ENCODE measurements at places on chromosomes 16 and 17.
A peak's percentile ranks its signal among the peaks of the same experiment; 100 is the strongest.

- no peak for DNase-seq
These were observed 176.4 kb downstream of the MSI2 start for GRCh38 chr17:57432507-57433277.

GRCh38 chr17:6269478-6269877 is 165.4 kb downstream of the AIPL1 start:
- DNase-seq, result peak; percentile 1

DNA sequence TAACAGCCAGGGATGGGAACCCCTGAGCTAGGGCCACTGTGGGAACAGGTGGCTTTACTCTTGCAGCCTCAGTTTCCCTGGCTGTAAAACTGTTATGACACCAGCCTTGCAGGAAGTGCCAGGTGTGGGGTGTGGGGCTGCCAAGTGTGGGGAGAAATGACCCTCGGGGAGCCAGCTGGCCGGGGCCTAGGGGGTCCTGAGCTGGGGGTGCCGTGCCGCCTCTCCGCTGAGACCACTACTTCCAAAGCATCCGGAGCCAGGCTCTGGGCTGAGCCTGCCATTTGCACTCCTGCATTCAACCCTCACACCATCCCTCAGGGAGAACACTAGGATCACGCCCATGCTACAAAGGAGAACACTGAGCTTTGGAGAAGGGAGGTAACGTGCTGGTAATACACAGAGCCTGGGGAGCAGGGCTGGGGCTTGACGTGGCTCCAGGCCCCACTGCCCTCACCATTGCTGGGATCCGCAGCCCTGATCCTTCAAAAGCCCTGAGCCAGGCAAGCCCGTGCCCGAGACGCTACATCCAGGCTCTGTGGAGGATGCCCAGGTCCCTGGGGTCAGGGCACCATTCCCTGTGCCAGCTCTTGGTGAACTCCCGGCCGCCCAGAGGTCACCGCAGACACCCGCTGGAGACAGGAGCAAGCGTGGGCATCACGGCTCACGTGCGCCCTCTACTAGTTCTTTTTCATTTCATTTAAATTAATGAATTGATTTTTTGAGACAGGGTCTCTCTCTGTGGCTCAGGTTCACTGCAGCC is 28.8 kb upstream of the GINS2 start:
- DNase-seq, result peak; percentile 55

DNA sequence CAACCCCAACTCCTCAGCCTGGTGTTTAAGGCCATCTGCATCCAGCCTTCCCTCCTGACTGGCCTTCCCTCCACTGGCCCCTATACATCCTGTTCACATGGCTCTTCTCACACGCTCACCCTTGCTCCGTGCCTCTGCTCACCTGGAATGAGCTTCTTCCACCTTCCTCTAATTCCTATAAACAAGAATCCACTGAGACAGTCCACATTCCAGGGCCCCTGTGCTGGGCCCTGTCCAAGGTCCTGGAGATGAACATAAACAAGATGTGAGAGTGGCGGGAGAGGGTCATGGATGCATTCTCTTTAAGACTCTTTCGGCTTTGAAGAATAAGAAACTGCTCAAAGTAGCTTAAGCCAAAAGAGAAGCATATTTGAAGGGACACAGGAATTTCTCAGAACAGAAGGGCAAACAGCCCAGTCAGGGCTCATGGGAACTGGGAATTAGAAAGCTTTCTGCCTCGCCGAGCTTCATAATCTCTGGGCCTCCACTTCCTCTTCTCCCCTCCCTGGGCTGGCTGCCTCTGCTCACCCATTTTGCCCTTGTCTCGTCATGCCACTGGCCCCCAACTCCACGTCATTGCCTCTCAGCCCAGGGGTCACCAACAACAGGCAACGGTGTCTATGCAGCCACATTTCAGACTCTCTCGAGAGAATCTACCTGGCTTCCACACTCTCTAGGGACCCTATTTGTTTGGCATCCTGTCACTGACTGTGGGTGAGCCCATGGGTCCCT is 13.5 kb downstream of the SPPL2C start:
- no peak for DNase-seq

DNA sequence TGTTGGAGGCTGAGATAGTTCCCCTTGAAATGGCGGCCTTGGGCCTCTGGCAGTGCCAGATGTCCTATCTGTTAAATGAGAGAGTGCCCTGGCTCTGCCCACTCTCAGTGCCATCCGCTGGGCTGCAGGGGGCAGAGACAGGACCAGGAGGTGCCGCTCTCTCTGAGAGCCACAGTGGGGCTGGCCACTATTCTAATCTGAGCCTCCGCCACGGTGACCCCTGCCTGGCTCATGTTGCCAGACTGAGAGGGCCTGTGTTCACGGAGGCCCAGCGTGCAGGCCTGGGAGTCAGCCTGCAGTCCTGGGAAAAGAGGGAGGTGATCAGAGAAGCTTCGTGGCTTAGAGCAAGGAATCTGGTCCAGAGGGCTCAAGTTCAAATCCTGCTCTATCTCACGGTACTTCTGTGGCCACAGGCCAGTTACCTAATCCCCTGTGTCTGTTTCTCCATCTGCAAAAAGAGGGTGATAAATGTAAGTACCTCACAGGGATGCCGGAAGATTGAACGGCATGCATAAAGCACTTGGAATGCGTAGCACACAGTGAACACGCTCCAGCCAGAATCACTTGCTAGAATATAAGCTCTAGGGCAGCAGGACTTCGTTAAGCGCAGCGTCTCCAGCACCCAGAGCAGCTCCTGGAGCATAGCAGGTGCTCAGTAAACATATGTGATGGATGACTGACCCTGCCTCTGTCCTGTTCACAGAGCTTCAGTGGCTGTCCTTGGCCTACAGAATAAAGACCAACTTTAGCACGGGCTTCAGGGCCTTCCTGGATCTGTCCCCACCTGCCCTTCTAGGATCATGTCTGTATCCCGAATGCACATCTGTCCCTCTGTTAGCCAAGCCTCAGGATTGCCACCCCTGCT is 6.3 kb downstream of the ATP2A3 start:
- DNase-seq, result no peak

DNA sequence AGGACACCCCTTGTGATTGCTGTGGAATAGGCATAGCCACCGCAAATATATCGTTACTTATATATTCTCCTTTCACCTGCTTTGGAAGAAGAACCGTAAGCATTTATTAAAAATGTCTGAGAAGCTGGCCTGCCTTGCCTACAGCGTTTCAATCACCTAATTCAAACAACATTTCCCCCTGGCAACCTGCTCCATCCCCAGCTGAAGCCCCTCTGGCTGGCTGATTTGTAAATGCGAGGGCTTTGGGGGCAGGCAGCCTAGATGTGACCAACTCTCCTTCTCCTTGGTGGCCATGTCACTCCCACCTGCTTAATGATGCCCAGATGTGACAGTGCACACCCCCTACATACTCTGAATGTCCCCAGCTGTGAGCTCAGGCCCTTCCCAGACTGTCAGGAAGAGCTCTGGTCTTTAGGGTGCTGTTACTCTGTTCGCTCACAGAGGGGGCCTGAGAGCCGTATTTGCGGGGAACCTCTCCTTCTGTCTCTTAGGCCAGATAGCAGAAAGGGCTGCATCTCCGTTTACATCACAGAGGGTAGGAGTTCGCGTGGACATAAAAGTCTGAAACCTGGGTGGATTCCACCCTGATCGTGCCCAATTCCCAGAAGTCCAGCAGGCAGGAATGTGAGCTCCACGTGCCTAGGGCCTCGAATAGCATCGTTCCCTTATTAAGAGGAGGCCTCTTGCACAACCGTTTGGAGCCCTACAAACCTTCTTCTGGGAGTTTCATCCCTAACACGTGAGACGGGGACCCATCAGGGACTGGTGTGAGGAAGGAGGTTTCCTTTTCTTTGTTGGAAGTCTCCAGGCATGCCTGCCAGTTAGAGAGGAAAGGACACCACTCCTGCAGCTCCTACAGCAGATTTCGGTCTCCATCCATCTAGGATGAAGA is 2.4 kb upstream of the SDK2 start:
- DNase-seq, result no peak

GRCh38 chr17:62950067-62950466 is 16.0 kb upstream of the TANC2 start:
- no peak for DNase-seq

- no peak for DNase-seq
These were observed 418.6 kb downstream of the TOX3 start for GRCh38 chr16:52128361-52128760.

- DNase-seq, result no peak
These were observed 5.4 kb upstream of the GAA start for GRCh38 chr17:80095844-80096475.

DNA sequence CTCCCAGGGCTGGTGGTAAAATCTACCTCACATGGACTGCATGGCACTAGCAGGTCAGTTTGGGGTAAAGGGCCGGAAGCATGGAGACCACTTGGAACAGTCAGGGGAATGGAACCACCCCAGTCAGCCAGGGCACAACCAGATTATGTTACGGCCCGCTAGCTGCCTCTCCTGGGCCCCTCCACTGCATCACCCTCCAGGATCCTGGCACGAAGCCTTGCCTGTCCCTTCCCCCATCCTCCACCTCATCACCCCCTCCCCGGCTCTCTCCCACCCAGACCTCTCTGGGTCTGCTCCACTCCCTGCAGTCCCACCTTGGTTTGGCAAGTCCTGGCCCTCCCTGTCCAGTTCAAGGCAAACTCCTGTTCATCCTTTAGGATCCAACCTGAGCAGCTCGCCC is 91.7 kb downstream of the CLEC16A start:
- no peak for DNase-seq

DNA sequence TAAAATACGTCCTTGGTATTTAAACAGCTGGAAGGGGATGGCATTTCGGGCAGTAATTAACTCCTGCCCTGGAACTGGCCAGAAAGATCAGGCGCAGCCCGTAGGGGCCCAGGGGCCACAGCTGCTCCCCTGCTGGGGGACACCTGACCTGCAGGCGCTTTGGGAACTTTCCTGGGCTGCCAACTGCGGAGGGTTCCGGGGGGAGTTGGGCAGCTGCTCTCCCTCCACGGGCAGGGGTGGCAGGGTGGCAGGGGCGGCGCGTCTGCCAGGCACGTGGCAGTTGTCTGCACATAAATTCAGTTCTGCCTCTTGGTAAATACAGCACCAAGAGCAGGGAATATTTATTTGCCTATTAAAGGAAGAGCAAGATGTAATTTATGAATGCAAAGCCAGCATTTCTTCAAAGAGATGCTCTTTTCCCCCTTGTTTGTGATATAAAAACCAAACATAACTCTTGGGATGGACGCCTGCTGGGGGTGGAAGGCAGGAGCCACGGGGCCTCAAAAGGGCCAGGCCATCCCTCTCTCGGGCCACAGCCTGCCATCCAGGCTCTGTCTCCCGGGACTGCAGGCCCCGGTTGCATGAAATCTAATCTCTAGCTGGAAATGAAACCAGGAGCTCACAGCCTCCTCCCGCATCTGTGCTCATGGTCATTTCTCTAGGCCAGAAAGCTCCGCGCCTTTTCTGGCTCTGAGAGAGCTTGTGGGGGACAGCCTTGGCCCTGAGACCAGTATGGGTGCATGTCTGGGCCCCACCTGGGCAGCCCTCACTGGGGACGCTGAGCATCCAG is 29.9 kb upstream of the CHMP6 start:
- DNase-seq, result no peak

- no peak for DNase-seq
These were observed 3.4 kb upstream of the CLEC19A start for GRCh38 chr16:19282101-19282500.

- DNase-seq, result no peak
These were observed 6.0 kb upstream of the RCVRN start for GRCh38 chr17:9911089-9911488.

- DNase-seq, result no peak
These were observed 99.9 kb downstream of the ASIC2 start for GRCh38 chr17:33192951-33193911.

DNA sequence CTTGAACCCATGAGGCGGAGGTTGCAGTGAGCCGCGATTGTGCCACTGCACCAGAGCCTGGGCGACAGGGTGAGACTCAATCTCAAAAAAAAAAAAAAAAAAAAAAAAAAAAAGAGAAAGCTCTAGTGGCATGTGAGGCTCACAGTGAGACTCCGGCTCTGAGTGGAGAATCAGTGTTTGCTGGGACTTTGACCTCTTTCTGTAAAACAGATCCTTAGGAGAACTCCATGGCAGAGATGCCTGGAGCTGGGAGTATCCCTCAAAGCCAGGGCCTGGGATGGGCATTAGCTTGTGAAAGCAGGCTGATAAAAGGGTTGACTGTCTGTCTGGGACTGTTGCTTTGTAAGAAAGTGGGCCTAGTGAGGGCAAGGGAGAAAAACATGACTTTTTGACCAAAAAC is 46.4 kb downstream of the ZNF207 start:
- no peak for DNase-seq

DNA sequence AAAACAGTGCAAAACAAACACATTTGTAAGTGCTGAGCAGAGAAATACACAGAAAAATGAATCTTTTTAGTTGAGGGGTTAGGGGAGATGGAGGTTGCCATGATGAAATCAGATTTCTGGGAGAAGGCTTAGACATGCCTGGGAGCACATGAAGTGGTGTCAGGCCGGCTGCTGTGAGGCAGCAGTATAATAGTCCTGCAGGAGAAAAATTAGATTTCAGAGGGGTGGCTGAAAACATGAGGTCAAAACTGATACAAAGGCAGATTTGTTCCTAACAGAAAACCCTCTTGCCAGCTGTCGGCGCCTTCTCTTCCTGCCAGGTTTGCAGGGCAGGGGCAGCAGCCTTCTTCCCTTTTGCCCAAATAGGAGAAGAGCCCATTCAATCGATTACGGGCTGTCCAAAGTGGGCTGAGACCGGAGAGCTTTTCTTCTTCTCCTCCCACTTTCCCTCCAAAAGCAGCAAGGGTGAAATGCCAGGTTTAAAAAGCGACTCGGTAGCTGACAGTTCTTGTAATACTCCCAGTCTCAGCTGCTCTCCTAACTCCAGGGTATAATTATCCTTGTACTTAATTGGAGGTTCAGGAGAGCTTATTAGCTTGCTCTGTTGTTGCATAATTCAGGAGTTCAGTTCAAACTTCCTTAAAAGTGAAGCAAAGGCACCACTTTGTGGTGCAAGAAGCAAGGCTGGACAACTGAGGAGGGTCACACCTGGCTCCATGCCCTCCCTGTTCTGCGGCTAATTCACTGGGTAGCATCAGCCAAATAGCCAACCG is 80.0 kb downstream of the PCTP start:
- no peak for DNase-seq

- peak; percentile 17 for DNase-seq
These were observed 5.3 kb upstream of the COL1A1 start for GRCh38 chr17:50206604-50207293.

DNA sequence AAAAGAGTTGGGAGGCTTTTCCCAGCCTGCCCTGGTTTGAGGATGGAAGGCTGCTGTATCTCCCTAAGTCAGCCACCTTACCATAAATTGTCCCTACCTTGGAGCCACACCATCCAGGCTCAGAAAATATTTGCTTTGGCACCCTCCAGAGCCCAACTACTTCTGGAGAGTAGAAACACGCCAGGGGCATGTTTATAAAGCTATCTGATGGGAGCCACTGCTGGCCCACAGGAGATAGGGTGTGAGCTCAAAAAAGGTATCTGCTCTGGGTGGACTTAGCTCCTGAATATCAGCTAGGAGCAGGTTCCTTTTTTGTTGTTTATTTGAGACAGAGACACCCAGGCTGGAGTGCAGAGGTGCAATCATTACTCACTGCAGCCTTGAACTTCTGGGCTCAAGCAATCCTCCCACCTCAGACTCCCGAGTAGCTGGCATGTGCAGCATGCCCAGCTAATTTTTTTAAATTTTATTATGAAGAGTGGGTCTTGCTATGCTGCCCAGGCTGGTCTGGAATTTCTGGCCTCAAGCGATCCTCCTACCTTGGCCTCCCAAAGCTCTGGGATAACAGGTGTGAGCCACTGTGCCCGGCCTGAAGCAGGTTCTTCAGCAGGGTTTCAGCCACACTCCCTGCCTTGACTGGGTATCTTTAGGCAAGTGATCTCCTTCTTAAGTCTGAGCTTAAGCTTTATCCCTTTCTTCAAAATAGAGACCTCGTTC is 147.1 kb downstream of the SALL1 start:
- no peak for DNase-seq

- DNase-seq, result no peak
These were observed 35.4 kb upstream of the TMC5 start for GRCh38 chr16:19382084-19382801.

GRCh38 chr17:32116937-32117336 is 25.4 kb upstream of the RHOT1 start:
- no peak for DNase-seq

All from stimulated activated naive CD8-positive, alpha-beta T cell treated with anti-CD3 and anti-CD28 coated beads, Interleukin-15, amount 100 ng/mL, for 72 hours (primary cell).